ENCODE measurements at places on chromosomes 1 and 21. TPM values are rescaled to one million over a fixed set of nuclear protein-coding genes. Genes with fewer than 3 reads are reported as not detected.

The LCA5L gene
- total RNA-seq: 0.28 TPM

The ACKR1 gene
- not detected for total RNA-seq

The RIMS3 gene
- 0.28 TPM for total RNA-seq

The FMN2 gene
- 50.0 TPM for total RNA-seq

The TRIM63 gene
- not detected for total RNA-seq
